Right renal cortex interstitium (tissue), 3 donors: ENCODE measurements at places on chromosomes 3 and 15. TPM values are rescaled to one million over a fixed set of nuclear protein-coding genes. Genes with fewer than 3 reads are reported as not detected.

LINGO1 gene
- 14.8 TPM for polyA plus RNA-seq

PXYLP1 gene
- 42.0 TPM for polyA plus RNA-seq

CTXND1 gene
- polyA plus RNA-seq, result 10.8 TPM

SPESP1 gene
- polyA plus RNA-seq, result 5.8 TPM

PRSS50 gene
- 2.0 TPM for polyA plus RNA-seq

C2CD4A gene
- polyA plus RNA-seq, result 0.20 TPM

KBTBD8 gene
- 1.4 TPM for polyA plus RNA-seq
